Stimulated activated CD4-positive, alpha-beta T cell treated with anti-CD3 and anti-CD28 coated beads, Interleukin-2, amount 100 ng/mL, for 24 hours (primary cell): ENCODE measurements at places on chromosomes 3 and 15.

- no peak for DNase-seq
Measured at GRCh38 chr3:182704926-182705325, 88.4 kb upstream of the ATP11B start.

DNA sequence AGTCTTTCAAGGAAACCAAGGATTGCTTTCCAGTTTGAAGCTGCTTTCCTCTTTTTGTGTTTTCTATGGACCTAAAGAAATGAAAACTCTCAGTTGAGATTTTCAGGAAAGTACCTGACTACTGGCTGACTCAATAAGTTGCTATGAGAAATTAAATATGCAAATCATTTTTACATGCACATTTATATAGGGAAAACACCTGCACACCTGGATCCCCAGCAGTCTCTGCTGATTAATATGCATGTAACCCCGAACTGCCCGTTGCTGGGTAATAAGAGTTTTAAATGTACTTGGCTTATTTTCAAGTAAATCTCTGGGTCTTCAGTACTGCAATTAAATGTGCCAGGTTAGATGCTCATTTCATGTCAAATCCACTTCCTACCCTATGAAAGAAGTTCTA, 77.2 kb downstream of the KBTBD8 start:
- DNase-seq, result no peak

GRCh38 chr3:64824394-64824909, 136.7 kb upstream of the ADAMTS9 start:
- DNase-seq, result no peak

DNA sequence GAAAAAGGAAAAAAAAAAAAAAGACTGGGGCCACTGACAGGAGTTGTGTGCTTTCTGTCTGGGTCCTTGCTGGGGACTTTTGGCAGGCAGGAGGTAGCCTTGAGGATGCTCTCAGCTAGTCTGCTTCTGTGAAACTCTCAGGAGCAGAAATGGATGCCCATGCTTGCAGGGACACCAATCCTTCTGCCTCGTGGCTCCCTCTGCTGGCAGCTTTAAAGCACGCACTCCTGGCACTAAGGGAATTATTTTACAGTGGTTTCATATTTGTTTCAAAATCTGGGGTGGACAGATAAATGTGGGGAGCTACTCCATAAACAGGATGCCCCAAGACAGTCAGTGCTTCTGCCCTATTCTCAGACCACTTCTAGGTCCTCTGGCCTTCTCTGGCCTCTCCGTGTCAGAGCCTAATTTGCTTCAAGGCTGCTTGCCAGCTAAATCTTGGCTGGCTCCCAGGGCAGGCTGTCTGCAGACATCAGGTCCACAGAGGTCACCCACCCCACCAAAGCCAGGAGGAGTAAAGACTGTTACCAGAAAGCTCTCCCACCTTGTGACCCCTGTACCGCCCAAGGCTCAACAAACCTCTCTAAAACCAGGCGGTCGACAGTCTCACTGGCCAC, 17.1 kb downstream of the TRAIP start:
- peak; percentile 83 for DNase-seq

DNA sequence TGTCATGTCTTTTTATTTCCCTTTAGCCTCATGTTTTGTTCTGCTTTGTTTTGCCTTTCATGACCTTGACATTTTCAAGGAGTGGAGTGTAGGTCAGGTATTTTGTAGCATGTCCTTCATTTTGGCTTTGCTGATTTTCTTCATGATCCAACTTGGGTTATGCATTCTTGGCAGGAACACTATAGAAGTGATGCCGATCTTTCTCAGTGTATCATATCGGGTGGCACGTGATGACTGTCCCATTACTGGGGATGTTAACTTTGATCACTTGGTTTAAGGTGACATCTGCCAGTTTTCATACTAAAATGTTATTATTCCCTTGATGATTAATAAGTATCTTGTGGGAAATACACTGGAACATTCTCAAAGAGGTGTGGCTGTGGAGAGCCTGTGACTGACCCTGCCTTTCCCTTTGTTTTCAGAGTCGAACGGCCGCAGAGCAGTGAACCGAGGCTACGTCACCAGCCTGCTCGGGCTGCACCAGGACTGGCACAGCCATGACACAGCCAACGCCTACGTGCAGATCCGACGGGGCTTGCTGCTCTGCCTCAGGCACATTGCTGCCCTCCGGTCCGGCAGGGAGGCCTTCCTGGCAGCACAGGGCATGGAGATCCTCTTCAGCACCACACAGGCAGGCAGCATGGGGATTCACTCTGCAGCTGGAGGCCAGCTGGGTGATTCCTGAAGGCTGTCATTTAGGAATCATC, 167.7 kb downstream of the AGBL1 start:
- no peak for DNase-seq
